Activated naive CD4-positive, alpha-beta T cell treated with anti-CD3 and anti-CD28 coated beads, Interleukin-2, amount 50 U/mL, for 16 hours (primary cell): ENCODE measurements at places on chromosomes 6 and 20.

- DNase-seq, result no peak
These were observed 101.5 kb downstream of the RPP40 start for GRCh38 chr6:4902363-4902762.

DNA sequence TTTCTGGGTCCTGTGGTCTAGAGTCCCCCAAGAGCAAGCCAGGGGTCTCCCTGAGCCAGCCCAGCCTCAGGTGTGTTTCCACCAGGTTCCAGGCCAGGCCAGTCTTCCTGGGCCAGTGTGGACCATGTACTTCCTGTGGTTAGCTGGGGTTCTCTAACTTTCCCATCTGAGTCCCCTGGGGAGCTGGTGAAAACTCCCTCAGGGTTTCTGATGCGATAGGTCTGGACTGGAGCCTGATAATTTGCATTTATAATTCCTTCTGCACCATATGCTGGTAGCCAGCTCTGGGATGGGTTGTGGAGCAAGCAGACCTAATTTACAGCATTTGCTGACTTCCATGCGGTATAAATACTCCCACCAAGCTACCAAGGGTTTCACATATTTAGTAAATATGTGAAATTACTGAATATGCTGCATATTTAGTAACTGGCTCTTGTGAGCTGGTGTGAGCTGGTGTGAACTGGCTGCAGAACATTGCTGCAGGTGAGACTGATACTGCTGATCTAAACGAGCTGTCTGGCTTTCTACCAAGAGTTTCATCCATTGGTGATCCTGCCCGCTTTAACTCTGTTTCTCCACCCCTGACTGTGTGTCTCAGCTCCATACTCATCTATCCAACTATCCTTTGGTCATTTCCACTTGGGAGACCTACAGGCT is 62.6 kb downstream of the RIN2 start:
- DNase-seq, result no peak

- DNase-seq, result no peak
These were observed 220.3 kb upstream of the THEMIS start for GRCh38 chr6:128121190-128121589.

- no peak for DNase-seq
These were observed 34.3 kb downstream of the ADGRF1 start for GRCh38 chr6:47007657-47008396.

- DNase-seq, result no peak
These were observed 380.9 kb upstream of the RGS17 start for GRCh38 chr6:153511896-153512496.
